ENCODE measurements at places on chromosomes 1 and 21.

GRCh38 chr1:184161071-184161698 is 109.7 kb downstream of the TSEN15 start:
- DNase-seq = peak; percentile 19

GRCh38 chr1:5818755-5819154 is 173.5 kb downstream of the NPHP4 start:
- no peak for DNase-seq

- DNase-seq = no peak
Measured at GRCh38 chr1:84031802-84032327, 32.9 kb upstream of the TTLL7 start.

GRCh38 chr1:31259746-31260145 is 20.1 kb upstream of the NKAIN1 start:
- no peak for DNase-seq

GRCh38 chr1:100360790-100361510 is 8.6 kb downstream of the CDC14A start:
- DNase-seq = no peak

DNA sequence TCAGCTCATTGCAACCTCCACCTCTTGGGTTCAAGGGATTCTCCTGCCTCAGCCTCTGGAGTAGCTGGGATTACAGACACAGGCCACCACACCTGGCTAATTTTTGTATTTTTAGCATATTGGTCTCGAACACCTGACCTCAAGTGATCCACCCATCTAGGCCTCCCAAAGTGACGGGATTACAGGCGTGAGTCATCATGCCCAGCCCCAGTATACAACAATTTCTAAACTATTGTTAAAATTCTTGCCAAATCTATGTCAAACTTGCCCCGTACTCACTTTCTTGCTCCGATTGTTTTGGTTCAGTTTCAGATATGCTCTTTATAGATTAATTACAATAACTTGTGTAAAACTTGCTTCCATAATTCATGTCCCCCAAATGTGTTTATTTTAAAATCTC is 4.1 kb downstream of the RGS18 start:
- no peak for DNase-seq

- DNase-seq = no peak
Measured at GRCh38 chr1:30683699-30684098, 39.7 kb downstream of the MATN1 start.

DNA sequence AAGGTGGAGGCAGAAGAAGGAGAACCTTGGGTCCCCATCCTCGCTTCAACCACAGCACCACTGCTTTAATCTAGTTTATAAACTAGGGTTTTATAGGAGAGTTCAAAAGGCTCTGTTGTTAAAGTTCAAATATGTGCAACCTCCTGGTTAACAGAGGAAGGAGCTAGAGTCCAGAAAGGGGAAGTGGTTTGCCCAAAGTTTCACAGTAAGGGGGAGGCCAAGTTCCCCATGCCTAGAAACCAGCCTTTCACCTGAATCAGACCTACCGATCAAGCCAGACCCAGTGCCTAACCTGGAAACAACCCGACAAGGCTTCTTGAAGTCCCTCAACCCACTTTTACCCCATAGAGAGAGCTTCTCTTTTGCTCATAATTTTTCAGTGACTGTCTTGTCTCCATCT is 106.5 kb downstream of the PLPP3 start:
- peak; percentile 64 for DNase-seq

GRCh38 chr1:219324629-219325367 is 151.1 kb downstream of the LYPLAL1 start:
- no peak for DNase-seq

- DNase-seq = no peak
Measured at GRCh38 chr21:28671549-28672195, 321.0 kb downstream of the LTN1 start.

DNA sequence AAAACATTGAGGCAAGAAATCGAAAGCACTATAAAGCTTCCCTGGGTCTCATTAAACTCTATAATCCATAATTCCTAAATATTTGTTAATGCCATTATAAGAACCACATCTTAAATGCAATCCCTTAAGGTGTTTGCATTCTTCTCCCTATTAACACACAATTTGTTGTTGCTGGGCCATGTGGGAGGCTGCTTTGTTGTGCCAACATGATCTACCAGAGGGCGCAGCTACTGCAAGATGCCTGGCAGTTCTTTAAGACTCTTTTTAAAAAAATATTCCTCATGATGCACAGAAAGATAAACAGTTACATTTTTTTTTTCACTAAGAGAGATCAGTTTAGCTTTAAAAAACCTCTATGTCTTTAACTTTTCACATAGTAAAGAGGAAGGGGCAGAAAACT is 39.0 kb upstream of the BCAS2 start:
- DNase-seq = no peak

DNA sequence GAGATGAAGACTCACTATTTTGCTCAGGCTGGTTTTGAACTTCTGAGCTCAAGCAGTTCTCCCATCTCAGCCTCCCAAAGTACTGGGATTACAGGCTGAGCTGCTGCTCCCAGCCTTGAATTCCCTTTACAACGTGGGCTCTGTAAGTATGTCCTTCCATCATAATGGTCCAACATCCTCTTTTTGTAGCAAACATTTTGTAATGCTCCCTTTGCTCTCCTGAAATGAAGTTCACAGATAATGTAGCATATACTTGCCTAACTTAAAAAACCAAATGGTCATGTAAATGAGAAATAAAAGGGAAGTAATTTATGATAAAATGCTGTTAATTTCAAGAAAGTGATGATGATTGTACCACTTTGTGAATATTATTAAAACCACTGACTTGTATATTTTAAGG is 30.5 kb upstream of the THEM4 start:
- DNase-seq = no peak

DNA sequence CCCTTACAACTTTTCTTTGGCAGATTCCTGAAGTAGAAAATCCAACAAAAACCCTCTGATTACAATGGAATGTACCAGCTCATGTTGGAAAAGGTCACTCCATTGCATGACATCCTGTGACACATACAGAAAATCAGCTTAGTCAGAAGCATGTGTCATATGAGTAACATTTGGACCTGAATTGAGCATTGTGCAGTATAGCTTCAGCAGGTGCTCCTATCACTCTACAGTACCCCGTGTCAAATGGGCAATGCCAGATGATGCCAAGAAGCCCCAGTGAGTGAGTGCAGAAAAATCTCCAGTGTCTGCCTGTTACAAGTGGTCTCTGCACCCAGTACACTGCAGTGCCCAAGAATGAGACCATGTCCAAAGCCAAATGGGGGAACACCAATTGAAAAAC is 129.7 kb upstream of the RUNX1 start:
- DNase-seq = no peak

DNA sequence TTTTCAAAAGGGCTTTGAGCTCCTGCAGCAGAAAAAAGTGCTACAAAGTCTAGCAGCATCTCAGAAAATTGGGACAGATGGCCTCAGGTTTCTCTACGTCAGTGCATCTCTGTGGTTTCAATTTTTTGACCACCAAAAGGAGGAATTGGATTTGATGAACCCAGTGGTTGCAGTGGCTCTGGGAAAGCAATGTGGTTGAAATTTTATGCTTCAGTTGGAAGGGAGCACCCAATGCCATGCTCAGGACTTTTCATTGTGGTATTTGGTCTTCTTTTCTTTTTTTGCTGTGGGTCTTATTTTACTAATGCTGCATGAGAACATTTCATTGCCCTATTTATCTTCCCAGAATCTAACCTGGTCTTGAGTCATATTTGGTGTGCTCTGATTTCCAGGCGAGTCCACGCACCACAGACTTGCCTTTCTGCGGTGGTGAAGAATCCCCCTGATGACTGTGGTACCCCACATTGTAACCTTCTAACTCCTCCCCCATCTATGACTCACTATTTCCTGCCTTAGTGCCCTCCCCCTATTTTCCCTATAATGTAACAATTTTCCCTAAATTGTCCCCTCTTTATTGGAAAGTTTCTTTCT is 56.7 kb downstream of the S1PR1 start:
- DNase-seq = peak; percentile 36

DNA sequence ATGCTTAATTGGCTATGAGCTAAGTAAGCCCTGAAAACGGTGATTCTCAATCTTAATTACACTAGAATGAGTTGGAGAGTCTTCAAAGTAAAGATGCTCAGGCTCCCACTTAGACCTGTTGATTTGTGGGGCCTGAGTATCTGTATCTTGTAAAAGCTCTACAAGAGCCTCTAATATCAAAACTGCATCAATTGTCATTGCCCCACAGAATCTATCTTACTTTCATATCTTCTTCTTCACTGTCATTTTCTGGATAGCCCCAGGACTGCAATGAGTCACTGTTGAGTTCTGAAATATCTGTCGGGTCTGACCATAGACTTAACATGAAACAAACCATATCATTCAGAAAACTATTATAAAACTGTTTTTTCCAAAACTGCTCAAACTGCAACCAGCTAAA is 102.8 kb upstream of the SERTAD4 start:
- peak; percentile 18 for DNase-seq

DNA sequence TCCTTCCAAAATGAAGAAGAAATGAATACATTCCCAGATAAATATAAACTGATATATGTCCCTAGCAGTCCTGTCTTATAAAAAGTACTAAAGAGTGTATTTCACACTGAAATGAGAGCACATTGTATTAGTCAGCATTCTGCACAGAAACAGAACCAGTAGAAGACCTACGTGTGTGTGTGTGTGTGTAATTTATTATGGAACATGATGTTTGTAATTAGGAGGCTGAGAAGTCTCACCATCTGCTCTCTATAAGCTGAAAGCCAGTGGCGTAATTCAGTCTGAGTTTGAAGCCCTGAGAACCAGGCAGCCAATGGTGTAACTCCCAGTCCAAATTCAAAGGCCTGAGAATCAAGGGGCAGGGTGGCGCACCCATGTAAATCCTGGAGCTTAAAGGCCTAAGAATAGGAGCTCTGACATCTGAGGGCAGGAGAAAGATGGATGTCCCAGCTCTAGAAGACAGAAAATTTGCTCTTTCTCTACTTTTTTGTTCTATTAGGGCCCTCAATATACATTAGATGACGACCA is 146.5 kb upstream of the LYPLAL1 start:
- DNase-seq = no peak

- DNase-seq = no peak
Measured at GRCh38 chr1:197137322-197137721, 9.1 kb downstream of the ASPM start.

DNA sequence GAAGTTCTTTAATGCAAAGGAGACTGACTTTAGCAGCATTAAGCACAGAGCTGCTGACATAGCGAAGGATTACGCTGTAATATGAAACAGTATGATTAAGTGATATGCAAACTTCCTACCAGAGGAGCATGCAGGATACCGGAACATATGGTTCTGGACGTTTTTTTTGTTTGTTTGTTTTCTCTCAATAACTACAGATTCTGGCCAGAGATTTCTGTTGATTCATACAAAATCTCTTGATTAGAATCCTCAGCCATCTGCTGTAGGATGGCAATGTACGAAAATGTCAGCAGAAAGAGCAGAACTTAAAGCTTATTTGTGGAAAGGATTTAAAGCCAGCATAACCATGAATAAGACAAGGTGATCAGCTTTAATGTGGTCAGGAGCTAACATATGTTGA is 970.7 kb downstream of the KCNT2 start:
- no peak for DNase-seq

DNA sequence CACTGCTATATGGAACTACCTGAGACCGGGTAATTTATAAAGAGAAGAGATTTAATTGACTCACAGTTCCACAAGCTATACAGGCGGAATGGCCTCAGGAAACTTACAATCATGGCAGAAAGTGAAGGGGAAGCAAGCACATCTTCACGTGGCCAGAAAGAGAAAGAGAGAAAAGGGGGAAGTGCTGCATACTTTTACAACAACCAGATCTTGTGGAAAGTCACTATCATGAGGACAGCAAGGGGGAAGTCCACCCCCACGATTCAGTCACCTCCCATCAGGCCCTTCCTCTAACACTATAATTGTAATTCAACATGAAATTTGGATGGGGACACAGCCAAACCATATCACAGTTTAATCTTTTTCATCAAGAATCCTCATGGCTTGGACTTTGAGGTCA is 339.2 kb upstream of the AJAP1 start:
- DNase-seq = no peak

DNA sequence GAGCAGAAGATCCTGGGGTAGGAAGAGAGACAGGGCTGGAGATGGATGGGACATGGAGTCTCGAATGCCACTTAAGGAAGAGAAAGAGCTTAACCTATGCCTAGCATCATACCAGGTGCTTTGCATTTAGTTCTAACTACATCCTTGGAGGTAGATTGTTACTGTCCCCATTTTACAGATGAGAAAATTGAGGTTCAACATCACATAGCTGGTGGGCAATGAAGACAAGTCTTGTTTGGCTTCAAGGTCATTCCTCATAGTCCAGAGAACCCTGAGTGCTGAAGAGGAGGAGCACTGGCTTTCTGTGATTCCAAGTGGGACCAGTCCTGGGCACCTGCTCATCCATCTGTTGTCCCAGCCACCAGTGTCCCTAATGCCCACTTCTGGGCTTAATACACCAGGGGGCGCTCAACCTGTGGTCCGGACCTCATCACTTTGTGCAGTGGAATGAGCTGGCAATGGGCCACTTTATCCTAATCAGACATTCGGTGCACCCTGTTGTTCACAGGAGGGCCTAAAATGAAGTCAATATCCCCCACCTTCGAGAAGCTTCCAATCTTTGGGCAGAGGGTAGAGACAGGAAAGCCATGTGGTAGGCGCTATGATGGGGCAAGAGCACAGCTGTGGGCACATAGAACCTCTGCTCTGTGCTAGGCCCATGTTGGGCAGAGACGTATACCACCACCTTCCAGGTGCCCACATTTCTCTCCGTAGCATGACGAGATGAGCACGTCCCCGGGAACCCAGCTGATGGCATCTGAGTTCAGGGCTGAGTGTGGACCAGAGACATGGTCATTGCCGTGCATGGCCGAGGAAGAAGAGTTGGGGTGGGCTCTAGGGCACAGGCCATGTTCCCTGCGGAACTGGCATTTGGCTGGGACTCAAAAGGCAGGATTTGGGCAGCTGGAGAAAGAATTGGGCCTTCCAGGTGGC is 9.2 kb downstream of the RPS6KA1 start:
- DNase-seq = peak; percentile 61

DNA sequence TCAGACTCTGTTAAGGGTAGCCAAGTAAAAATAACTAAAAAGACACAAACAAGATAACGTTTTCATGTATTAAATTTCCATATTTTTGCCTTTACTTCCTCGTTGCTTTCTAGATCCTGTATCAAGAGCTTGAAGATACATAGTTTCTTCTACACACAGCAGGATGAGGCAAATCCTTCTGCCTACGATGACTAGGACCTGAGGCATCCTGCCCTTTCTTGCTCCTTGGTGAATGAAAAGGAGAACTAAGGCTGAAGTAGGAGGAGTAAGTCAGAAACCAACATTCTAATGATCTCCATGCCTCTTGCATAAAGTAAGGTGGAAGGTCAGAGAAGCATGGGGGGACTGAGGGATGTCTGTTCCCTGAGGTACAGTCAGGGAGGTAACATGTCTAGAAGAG is 102.6 kb downstream of the GPATCH2 start:
- no peak for DNase-seq

- DNase-seq = no peak
Measured at GRCh38 chr1:59177756-59178155, 119.1 kb upstream of the FGGY start.
